Epithelial cell of esophagus (primary cell): ENCODE measurements at places on chromosomes 12 and 14.
A peak's percentile ranks its signal among the peaks of the same experiment; 100 is the strongest.

DNA sequence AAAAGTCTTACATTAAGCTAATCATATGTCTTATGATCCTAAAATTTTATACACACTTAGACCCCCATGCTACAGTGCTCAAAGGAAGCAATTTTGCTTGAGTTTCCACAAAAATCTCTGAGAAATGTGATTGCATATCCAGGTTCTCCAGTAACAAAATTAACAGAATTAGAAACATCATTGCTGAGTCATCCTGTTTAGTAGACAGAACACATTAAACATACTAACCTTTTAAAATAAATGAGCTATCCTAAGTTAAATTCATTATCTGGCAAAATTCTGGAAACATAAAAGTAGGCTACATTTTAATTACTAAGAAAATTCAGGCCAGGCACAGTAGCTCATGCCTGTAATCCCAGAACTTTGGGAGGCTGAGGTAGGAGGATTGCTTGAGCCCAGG, 94.7 kb downstream of the DENND5B start:
- DNase-seq, result no peak

DNA sequence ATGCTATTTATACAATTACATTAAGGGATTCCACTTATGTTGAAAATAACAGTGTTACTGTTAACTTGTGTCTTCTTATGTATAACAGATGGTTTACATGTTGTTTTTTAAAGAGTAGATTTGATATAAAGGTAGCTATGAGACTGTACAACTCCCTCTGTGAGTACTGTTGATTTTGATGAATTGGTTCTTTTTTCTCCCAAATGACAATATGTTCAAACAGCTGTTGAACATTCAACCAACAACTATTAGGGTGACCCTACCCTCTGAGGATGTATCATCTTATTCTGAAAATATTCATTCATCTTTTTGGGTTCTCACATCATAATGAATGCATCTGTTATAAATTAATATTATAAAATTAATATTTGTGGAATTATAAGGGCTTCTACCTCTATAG, 456.9 kb upstream of the MGAT4C start:
- DNase-seq, result no peak

DNA sequence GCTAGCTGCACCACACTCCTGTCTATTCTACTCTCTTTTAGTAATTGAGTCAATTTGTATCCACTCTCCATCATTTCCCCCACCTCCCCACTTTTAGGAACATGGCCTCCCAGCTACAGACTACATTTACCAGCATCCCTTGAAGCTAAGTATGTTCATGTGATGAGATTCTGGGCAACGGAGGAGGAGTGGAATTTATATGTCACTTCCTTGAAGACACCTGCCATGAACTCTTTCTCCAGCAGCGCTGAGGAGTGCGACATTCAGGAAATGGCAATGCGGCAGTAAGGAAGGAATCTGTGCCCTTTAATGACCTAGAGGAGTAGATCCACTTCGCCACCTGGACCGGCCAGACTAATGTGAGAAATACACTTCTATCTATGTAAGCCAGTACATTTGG, 243.7 kb upstream of the DIO2 start:
- DNase-seq, result no peak

DNA sequence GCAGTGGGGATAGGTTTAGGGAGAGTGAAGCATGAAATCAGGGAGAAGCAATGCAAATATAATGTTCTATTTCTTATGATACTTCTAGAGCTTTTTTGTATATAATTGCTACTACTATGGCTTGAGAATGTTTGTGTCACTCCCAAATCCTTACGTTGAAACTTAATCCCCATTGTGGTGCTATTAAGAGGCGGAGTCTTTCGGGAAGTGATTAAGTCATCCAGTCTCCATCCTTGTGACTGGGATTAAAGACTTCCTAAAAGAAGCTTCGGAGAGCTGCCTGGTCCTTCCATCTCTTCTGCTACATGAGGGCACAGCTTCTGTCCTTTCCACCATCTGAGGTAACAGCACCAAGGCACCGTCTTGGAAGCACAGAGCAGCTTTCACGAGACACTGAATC, 81.2 kb downstream of the COX16 start:
- DNase-seq, result no peak

DNA sequence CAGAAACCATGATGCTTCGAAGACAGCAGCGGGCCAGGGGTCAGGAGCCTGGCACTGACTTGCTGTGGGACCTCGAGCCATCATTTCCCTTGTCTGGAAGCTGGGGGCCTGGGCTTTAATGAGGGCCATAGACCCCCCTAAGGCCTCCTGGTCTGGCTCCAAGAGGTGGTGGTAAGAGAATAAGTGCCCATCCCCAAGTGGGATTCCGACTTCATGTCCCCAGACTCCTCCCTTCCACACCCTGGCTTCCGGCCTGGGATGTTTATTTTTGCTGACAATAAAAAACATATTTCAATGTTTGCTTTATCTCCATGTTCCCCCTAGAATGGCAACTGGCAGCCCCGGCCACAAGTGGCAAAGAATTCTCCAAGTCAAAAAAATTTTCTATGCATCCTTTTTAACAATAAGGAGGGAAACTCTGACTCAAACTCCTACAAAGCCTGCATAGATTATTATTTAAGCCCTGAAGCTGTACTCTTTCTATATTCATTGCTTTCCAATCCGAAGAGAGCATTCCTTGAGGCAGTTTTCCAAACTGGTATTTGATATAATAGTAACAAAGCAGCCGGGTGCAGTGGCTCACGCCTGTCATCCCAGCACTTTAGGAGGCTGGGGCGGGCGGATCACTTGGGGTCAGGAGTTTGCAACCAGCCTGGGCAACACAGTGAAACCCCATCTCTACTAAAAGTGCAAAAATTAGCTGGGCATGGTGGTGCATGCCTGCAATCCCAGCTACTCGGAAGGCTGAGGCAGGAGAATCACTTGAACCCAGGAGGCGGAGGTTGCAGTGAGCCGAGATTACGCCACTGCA, 84.0 kb downstream of the ITPK1 start:
- no peak for DNase-seq

DNA sequence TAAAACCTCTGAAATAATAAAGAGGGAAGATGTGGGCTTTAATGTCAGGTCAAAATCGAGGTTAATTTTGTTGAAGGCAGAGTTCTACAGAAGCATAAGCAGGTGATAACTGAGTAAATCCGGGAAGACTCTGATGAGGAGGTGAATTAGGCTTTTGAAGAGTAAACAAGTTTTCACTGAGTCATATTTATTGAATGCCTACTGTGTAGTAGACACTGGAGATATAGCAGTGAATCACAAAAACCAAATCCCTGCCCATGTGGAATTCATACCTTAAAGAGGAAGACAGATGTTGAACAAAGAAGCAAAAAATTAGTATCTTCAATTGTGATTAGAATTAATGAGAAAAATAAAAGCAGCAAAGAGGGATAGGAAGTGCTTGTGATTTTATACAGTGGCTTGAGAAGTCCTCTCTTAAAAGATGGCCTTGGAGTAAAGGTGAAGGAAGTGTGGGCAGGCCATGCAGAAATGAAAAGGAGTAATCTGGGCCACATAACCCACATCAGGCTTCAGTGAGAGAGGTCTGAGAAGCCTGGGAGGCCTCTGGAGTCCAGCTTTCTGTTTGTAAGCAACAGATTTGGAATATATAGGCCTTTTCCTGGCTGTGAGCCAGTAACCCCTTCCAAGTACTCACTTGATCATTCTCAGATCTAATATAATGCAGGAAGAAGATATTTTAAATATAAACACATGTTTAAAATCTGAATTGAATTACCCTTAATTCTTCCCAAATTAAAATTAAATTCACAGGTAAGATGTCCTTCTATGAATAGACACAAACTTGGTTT, 46.7 kb downstream of the BHLHE41 start:
- DNase-seq, result peak; percentile 70

GRCh38 chr14:44339231-44339630, 167.9 kb downstream of the FSCB start:
- DNase-seq, result peak; percentile 23

DNA sequence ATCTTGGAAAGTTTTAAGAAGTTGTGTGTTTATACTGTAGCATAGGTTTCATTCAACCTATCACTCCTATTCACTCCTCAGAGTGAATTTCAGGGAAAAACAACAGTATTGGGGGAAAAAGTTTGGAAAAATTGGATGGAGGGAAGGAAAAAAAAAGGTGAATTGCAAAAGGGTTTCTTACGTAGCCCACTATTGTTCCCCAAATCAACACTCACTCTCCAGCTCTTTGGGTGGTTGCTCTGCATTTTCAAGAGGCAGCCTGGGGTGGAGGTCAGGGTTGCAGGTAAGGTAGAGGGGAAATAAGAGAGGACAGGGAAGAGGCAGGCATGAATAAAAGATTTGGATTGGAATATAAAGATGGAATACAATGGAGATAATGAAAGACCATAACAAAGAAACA, 42.3 kb downstream of the BORCS5 start:
- no peak for DNase-seq

- no peak for DNase-seq
Observed at GRCh38 chr12:39660101-39660500, 40.5 kb upstream of the ABCD2 start.

GRCh38 chr12:88644946-88645702, 64.9 kb upstream of the KITLG start:
- peak; percentile 7 for DNase-seq

GRCh38 chr12:32512379-32512778, 113.0 kb downstream of the FGD4 start:
- DNase-seq, result no peak

DNA sequence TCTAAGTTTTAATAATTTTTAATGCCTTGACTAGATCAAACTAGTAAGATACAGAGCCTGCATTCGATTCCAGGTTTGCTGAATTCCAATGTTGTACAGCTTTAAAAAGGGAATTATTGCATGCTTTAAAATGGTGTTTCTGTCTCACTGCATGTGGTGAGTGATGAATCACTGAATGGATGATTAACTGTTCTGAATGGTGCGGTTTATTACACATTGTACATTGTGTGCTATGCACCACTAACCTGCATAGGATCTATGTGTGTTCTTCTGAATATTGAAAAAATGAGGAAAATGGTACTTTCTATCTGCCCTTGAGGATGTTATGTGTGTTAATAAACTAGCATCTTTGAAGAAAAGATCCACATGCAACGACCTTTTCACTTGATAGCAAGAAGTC, 231.7 kb downstream of the NRXN3 start:
- DNase-seq, result peak; percentile 8

- no peak for DNase-seq
Observed at GRCh38 chr12:53564278-53564677, 57.0 kb upstream of the NPFF start.

GRCh38 chr14:91113829-91114078, at the start of gene DGLUCY:
Gene DGLUCY, plus strand, starts transcription at chr14:91114073. Its CDS starts 46,222 bp downstream, at chr14:91160295.
- no peak for DNase-seq

GRCh38 chr12:12138203-12139154, 67.7 kb downstream of the BCL2L14 start:
- DNase-seq, result peak; percentile 44

DNA sequence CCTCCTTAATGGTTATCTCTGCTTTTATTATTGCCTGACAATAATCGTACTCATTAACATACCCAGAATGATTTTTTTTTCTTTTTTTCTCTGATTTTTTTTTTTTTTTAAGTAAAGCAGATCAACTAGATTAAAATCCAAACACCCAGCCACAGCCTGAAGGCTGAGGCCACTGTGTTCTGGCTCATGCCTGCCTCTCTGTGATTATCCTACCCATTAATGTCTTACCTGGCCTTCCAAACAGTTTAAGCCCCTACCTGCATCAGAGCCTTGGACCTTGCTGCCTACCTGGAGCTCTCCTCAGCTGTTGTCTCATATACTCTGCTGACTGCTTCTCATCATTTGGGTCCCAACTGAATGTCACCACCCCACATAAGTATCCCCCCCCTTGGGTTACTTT, 6.8 kb upstream of the TMED10 start:
- DNase-seq, result no peak

GRCh38 chr12:9323144-9323681, 115.0 kb upstream of the PZP start:
- no peak for DNase-seq

DNA sequence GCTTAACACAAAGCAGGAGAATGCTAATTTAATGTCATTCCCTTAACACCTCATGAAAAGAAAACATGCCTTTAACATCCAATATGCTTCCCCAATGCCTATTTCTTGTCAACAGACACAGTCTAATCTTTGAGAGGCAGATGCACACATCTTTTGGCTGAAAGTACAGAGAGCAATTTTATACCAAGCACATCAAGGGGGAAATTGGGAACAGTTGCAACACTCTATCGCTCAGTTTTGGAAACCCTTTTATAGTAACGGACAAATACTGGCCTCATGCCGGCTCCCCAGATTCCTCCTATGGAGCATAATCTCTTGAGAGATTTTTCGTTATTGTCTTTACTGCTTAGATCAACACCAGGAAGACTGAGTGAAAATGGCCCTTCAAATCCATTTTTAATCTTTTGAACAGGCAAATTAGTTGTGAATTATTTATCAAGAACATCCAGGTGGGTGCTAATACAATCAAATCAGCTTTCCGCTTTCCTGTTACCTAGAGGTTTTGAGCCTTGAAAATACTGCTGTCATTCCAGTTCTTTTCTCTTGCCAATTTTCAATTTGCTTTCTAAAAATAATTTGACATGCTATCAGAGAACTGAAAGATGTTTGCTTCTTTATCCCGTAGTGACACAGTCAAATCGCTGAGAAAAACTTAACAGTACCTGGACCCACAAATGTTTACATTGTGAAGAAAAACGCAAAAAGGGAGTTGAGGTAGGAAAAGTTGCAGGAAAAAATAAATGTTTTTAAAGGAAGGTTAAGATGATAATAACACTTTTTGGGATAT, 60.7 kb upstream of the CAND1 start:
- DNase-seq, result no peak

GRCh38 chr12:12147111-12147510, 76.4 kb downstream of the BCL2L14 start:
- DNase-seq, result no peak

GRCh38 chr12:85814071-85814470, 22.1 kb downstream of the RASSF9 start:
- no peak for DNase-seq

GRCh38 chr14:61153914-61154545, 127.1 kb downstream of the TMEM30B start:
- peak; percentile 40 for DNase-seq

DNA sequence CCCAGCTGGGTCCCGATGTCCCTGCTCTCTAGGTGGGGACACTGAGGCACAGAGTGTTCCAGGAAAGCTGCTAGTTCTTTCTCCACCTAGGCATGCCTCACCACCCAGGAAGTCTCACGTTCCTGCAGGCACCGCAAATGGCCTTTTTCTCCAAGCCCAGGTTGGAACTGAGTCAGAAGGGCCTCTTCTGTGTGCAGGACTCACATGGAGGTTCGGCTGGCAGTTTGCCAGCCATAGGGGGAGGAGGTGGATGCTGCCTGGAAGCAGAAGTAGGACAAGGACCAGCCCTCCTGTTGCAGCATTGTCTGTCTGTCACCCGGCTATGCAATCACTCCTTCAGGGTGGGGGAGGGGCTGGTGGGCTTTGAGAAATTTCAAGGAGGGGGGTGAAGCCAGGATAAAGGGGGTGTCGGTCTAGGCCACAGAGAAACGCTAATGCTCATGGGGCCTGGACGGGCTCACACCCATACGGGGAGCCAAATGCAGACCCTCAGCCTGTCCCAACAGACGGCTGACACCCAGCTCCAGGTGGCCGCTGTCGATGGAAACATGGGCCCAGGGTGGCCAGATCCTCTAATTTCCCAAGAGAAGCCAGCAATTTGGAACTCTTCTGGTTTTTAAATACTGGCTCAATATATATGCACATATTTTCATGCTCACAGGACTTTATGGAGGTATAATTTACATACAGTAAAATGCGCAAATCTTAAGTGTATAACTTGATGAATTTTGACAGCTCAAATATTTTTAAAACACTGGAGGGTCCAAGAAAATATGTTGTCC, 120.5 kb downstream of the PHETA1 start:
- peak; percentile 79 for DNase-seq

- no peak for DNase-seq
Observed at GRCh38 chr14:97275276-97275675, 478.1 kb downstream of the VRK1 start.
